Thyroid gland (tissue), 4 donors: ENCODE measurements at places on chromosomes 16 and 17. TPM values are rescaled to one million over a fixed set of nuclear protein-coding genes. Genes with fewer than 3 reads are reported as not detected.

The GRAP gene
- total RNA-seq, result 6.3 TPM

- no peak for DNase-seq
Observed at GRCh38 chr17:76866774-76867577, 1.2 kb upstream of the MGAT5B start.

The MT1F gene
- total RNA-seq, result 220 TPM

GRCh38 chr17:74734256-74734655 is 2.8 kb upstream of the RAB37 start:
- no peak for DNase-seq

The PROCA1 gene
- 4.3 TPM for total RNA-seq

GRCh38 chr17:3011891-3012290 is 51.5 kb downstream of the OR1D5 start:
- DNase-seq, result no peak

DNA sequence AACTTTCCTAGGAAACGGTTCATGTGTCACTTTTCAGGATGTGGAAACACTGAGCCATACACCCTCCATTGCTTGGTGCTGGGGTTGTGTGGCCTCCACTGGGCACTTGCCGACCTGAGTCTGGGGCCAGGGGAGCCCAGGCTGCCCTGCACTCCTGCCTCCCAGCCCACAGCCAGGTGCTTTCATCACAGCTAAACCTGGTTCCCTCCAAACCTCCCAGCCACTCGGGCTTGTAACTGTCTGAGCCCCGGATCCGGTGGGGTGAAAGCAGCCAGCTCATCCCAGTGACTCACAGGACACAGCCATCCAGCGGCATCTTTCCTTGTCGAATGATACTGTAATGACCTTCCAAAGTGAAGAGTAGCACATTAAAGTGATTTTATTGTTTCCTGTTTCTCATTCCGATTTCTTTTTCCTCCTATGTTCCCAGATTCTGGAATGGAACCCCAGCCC is 19.8 kb downstream of the CARHSP1 start:
- no peak for DNase-seq

The HP gene
- not detected for total RNA-seq

The MRPL28 gene
- 106 TPM for total RNA-seq

The KRT27 gene
- total RNA-seq, result not detected

The RUNDC3A gene
- total RNA-seq, result 2.7 TPM

The ZC3H7A gene
- 105 TPM for total RNA-seq

The XAF1 gene
- total RNA-seq, result 34.1 TPM

- DNase-seq, result no peak
Observed at GRCh38 chr17:45364531-45365390, 47.9 kb upstream of the MAP3K14 start.

The SLC38A8 gene
- total RNA-seq, result not detected

The THUMPD1 gene
- 82.7 TPM for total RNA-seq

DNA sequence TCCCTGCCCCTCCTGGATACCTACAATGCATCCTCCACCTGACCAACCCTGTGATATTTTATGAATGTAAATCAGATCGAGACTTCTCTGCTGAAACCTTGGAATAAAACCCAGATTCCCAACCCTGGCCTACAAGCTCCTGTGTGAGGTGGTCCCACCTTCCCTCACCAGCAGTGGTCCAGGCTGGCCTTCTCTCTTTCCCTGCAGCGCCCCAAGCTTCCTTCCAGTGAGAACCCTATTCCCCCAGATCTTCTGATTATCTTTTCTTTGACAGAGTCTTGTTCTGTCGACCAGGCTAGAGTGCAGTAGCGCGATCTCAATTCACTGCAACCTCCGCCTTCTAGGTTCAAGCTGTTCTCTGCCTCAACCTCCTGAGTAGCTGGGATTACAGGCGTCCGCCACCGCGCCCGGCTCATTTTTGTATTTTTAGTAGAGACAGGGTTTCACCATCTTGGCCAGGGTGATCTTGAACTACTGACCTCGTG is 2.5 kb upstream of the HELZ start:
- DNase-seq, result no peak

The MSLN gene
- not detected for total RNA-seq

The RAP1GAP2 gene
- 5.9 TPM for total RNA-seq

The GPRC5B gene
- total RNA-seq, result 19.9 TPM

DNA sequence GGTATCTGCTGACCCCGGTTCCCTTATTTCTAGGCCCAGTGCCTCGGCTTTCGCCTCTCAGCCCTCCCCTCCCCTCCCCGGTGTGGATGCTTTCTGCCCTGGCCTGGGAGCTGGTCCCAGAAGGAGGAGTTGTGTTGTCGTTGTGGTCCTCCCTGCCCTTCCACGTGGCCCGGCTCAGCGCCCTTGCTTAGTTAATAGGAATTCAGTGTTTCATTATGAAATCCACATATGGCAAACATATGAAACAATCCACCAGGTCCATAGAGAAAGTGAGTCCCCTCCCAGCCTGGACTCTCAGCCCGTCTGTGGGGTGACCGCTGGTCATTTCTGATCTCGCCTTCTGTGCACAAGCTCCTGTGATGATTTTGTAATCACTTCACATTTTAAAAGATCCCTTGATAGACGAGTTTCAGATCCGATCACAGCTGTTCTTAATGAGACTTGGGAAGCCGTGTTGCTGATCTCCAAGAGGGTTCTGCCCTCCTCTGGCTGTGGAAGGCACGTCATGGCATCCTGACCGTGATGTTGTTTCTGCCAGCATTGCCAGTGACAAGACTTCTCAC is 112.1 kb downstream of the BANP start:
- peak; percentile 13 for DNase-seq

DNA sequence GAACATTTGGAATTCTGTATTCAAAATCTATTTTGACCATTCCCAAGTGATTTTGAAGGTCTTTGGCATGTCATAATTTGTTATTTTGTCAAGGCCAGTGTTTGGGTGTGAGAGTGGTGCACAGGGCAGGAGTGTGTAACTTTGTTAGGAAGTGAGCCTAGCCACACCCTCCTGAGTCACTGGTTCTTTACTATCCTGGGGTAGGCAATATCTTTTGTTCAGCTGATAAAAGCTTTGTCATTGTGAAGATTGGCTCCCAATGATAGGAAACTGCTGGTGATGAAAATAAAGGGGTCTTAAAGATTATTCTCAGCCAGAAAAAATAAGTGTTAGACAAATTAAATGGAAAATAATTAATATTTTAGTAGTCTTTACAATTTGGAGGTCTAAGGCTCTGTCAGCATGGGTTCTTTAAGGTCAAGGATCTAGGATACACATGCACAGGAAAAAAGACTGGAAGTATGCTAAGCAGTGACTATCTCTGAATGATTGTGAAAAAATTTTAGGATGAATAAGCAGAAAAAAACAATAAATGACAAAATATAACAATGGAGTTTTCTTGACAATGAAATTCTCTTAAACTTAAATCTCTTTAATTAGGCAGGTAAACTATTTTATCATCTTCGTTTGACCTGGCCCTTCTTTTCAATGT is 5.1 kb downstream of the UBN1 start:
- no peak for DNase-seq

The KRT20 gene
- not detected for total RNA-seq

The ABI3 gene
- 4.6 TPM for total RNA-seq

DNA sequence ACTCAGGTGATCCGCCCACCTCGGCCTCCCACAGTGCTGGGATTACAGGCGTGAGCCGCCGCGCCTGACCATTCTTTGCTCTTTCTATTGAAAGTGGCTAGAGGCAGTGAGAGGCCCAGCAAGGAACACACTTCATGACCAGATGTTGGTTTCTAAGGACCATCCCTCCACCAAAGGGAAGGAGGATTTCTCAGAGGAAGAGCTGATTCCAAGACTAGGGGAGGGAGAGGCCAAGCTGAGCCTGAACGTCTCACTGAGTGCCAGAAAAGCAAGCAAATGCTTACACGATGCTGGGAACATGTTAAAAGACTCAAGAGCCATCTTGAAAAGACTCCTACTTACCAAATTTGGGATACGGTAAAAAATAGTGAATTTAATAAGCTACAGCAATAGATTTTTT is 79.2 kb downstream of the MRM3 start:
- DNase-seq, result no peak

DNA sequence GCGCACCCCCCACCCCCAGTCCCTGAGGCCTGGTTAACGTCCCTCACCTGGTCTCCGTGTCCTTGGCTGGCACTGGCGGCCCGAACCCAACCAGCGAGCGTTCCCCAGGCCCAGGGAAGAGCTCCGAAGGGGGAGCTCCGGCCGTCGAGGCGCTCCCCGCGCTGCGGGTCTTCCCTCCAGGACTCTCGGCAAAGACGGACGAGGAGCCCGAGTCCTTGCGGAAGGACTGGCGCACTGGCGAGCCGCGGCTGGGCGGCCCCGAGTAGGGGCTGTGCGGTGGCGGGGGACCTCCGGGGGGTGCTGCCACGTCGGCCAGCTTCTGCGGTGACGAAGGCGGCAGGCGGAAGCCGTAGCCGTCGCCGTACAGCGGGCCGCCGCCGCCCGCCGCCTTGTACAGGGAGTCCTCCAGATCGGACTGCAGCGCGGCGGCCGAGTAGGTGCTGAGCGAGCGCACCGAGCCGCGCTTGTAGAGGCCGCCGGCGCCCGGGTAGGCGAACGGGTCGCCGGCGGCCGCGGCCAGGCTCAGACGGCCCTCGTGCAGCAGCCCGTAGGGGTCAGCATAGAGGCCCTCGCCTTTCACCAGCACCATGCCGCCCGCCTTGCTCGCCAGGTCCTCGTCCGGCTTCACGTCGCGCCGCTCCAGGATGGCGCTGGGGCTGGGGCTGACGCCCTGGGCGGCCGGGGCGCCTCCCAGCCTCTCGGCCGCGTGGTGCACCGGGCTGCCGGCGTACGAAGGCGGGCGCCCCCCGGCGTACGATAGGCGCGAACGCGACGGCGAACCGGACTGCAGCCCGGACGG is 44.1 kb downstream of the SRCIN1 start:
- no peak for DNase-seq

The MRPS7 gene
- 59.4 TPM for total RNA-seq

The C1QBP gene
- 111 TPM for total RNA-seq

DNA sequence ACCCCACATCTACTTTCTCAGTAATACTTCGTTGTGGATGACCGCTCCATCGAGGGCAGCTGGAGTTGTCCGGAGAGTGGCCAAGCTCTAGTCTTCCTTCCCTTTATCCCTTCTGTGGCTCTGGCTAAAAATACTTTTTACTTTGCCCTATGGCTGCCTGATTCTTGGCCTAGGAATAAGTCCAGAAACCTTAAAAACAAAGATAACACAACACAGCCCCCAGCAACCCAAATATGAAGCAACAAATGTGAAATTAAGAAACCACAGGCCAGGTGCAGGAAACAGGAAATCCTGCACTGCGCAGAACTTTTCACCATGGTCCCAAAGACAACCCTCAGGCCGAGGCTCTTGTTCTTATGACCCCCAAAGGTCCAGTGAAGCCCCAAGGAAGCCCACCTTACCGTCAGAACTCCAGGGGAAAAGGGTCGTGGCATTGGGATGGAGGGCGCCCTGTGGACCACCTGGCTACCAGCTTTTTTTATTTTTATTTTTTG is 26.0 kb downstream of the TK2 start:
- peak; percentile 88 for DNase-seq
